Liver (tissue), 10 donors: ENCODE measurements at places on chromosomes 3 and 15. TPM values are rescaled to one million over a fixed set of nuclear protein-coding genes. Genes with fewer than 3 reads are reported as not detected.
A peak's percentile ranks its signal among the peaks of the same experiment; 100 is the strongest.

DNA sequence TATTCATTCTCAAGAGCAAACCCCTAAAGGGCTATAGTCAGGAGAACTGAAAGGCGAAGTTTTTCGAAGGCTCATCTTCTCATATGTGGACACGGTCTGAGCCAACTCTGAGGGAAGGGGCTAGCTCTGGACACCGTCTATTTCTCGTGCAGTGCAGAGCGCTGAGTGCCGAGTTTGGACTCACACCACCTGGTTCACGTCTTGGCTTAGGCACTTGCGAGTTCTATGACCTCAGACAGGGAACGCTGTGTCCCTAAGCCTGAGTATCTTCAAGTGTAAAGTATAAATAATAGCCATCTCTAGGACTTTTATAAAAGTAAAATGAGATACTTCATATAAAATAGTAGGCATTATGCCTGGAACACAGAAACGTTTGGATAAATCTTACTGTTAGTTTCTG lies 223.7 kb downstream of the FMN1 start:
- no peak for DNase-seq

DNA sequence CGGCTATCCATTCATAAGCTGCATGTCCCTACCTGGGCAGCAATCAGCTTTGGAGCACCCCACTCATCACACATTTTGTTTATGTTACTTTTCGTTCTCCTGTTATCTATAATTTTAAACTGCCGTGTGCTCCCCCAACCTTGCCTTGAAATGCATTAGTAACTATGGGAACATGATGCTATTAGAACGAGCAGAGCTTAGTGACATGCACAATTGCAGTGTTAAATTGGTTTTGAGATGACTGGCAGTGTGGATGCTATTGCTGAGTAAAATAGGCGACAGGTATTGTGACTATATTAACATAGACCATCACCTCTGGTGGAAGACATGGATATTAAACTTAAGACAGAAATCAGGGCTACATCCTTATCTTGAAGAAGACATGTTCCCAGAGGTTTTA lies 191.6 kb downstream of the KCNAB1 start:
- DNase-seq = no peak

GNAT1 gene
- total RNA-seq = not detected

IDH3A gene
- total RNA-seq = 51.7 TPM

DNA sequence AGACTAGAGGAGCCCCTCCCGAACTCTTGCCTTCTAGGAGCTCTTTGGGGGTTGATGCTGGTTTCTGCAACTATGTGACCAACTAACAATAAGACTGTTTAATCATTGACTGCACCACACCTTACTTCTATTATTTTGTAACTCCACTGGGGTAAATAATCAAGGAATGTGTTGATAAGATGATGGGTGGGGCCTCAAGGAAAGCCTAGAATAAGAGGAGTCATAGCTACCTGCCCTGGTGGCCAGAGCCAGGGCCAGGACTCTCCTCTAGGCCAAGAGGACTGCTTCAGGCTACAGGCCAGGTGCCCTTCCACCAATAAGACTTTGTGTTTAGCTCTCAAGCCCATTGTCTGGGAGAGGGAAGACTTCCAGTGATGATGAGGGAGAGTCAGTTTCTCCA lies 41.2 kb upstream of the PIAS1 start:
- no peak for DNase-seq

GRCh38 chr3:171113716-171114115 lies 87.2 kb upstream of the SLC2A2 start:
- DNase-seq = no peak

GOLGA8T gene
- 0.19 TPM for total RNA-seq

DNA sequence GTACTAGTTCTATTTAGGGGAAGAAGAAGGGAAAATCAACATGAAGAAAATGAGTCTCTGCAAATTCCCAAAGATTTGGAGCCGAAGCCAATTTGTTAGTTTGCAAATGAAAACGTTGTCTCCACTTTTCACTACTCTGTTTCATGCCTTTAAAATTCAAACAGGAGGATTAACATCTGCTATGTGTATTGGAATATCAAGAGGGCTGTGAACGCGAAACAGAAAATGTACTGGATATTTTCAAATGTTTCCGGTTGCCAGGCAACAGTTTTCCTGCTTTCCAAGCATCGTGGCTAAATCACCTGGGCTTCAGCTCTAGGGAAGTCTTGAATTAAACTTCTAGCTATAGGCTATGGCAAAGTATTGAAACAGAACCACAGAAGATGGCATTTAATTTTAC lies 172.8 kb downstream of the KCNMB2 start:
- no peak for DNase-seq

DNA sequence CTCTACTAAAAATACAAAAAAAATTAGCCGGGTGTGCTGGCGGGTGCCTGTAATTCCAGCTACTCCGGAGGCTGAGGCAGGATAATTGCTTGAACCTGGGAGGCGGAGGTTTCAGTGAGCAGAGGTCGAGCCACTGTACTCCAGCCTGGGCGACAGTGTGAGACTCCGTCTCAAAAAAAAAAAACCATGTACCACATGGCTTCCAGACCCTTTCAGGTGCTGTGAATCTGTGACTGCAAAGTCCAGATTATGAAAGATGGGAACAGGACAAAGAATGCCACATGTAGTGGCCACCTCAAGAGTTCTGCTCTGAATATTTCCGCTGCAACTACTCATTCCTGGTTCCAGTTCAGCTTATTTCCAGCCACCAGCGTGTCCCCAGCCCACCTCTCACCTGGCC lies 8.4 kb upstream of the DCAF1 start:
- no peak for DNase-seq

DNA sequence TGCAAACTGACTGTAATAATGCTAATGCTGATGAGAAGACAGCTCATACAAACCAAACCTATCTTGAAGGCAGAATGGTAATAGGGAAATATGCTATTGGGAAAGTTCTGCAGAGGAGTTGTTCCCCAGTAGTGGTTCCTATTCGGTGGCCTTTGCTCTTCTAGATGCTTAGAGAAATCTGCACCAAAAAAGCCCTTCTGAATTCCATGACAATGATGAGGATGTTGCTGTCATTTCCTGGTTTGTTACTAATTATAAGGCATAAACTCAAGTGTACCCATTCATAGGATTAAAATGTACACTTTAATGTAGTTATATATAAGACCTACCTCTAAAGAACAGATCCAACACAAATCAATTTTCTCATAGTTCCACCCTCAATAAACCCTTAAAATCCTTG lies 30.1 kb downstream of the TOMM70 start:
- DNase-seq = no peak

DNA sequence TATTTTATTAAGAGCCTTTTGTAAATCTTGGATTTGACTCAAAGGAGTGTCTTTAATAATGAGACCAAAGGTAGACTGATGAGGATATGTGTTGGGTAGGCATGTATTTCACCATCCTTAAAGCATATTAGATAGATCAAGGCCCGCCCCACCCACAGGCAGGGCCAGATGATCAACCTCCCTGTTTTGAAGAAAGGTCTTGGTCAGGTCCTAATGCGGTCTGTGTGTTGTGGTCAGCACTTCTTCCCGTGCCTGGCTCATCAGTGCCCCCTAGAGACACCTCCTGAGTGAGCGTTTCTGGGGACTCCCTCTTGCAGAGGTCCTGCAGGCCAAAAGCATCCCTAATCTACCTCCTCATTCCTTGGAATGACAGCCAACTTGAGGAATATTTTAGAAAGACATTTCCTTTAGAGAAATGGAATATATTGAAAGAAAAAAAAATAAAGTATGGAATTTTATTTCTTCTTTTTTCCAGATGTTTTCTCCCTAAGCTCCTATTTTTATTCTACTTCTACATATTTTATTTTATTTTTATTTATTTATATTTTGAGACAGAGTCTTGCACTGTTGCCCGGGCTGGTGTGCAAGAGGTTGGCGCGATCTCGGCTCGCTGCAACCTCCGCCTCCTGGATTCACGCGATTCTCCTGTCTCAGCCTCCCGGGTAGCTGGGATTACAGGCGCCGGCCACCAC lies 6.0 kb downstream of the TM4SF4 start:
- DNase-seq = peak; percentile 73

CSPG4 gene
- total RNA-seq = 1.2 TPM

GRCh38 chr15:29208836-29209235 lies 60.8 kb downstream of the NSMCE3 start:
- no peak for DNase-seq

PIERCE2 gene
- total RNA-seq = 0.23 TPM

GRCh38 chr3:154250291-154250690 lies 74.0 kb downstream of the DHX36 start:
- no peak for DNase-seq

DNA sequence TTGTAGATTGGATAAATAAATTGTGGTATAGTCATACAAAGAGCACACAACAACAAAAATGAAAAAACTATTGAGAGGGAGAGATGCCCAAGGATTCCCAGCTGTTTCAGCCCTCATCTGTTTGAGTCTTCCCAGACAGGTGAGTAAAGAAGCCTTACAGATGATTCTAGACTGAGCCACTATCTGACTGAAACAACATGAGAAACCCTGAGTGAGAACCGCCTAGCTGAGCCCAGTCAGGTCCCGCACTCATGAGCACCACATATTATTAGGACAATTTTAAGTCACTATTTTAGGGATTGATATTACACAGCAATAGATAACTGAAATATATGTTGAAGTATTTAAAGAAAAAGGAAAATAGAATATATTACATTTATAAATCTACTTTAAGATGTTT lies 19.0 kb downstream of the POPDC2 start:
- DNase-seq = no peak

DNA sequence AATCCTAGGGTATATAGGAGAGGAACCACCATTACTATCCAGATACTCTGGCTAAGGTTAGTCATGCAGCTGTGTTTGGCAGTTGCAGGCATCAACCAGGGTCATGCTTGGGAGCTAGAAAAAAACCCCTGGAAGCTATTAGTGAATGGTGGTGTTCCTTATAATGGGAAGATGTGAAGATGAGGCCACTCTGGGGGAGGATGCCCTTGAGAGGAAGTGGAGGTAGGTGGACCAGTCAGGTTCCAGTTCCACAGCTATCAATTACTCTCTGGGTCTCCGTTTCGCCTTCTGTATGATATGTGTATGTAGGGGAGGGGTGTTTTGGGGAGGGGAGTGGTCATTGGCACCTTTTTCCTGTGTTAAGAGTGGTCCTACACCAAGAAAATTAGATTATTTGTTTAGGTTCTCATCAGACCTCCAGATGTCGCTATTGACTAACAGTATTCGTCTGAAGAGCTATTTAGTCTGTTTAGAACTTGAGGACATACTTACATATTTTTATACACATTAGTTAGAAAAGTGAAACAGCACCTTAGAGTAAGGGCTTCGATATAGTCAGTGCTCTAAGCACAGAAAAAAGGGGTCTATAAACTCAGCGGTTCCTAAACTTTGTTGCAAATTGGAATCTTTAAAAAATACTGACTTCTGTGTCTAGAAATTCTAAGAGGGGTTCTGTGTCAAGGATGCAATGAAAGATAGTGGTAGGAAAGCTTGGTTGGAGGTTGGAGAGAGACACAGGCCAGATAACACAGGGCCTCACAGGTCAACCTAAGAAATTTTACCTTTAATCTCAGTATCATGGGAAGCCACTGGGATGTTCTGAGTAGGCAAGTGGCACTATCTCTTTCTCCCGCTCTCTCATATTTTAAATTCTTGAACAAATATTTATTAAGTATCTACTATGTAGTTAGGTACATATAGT lies 9.1 kb upstream of the HPS3 start:
- no peak for DNase-seq

DNA sequence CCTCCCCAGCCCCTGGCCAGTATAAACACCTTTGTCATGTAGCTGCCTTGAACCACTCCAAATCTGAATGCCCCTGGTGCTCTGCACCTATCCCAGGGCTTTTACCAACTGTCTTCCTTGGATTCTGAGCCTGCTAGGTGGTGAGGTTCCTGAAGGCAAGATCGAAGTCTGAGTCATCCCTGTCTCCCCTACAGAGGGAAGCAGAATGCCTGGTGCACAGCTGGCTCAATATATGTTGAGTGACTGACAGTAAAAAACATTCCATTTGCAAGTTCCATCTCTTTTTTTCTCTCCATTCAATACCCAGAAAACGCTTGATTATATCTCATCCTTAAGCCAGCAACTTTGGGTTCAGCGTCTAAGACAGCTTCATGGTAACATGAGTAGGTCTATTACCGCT lies 24.7 kb downstream of the SLC24A1 start:
- no peak for DNase-seq

CSTA gene
- total RNA-seq = 6.6 TPM

SPATA12 gene
- not detected for total RNA-seq

- DNase-seq = no peak
These were observed 396.6 kb upstream of the TMCO5A start for GRCh38 chr15:37537802-37538201.

DNA sequence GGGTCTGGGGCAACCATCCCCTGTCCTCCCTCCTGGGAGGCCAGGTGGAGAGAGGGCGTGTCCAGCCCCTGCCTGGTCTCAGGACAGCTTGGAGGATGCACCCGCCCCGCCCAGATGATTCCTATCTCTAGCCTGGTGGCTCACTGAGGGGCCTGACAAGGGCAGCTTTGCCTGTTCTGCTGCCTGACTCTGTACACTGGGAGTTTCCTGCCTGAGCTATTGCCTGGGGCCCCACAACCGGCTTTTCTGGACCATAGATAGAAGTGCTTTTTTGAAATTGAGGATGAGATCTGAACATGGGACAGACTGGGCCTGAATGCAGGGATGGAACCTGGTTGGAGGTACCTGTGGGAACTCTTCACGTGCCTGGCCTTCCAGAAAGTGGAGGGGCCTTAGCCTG lies 751 bp upstream of the PLA2G4E start:
- no peak for DNase-seq

GRCh38 chr3:133452641-133453319 lies 52.9 kb downstream of the BFSP2 start:
- no peak for DNase-seq

DNA sequence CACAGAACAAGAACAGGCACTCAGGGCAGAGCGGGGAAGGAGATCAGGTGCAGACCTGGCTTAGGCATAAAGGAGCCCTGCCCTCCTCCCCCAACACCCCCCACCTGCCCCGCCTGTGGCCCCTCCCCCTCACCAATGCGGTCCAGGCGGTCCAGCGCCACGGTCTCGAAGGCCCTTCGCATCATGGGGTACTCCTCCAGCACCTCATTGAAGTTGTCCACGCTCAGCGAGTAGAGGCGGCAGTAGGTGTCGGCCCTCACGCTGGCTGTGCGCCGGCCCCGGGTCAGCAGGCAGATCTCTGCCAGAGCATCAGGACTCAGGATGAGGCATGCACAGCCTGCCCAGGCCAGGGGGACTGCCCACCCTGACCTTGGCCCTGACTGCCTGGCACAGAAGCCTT lies 44.8 kb downstream of the HCN4 start:
- no peak for DNase-seq

DNA sequence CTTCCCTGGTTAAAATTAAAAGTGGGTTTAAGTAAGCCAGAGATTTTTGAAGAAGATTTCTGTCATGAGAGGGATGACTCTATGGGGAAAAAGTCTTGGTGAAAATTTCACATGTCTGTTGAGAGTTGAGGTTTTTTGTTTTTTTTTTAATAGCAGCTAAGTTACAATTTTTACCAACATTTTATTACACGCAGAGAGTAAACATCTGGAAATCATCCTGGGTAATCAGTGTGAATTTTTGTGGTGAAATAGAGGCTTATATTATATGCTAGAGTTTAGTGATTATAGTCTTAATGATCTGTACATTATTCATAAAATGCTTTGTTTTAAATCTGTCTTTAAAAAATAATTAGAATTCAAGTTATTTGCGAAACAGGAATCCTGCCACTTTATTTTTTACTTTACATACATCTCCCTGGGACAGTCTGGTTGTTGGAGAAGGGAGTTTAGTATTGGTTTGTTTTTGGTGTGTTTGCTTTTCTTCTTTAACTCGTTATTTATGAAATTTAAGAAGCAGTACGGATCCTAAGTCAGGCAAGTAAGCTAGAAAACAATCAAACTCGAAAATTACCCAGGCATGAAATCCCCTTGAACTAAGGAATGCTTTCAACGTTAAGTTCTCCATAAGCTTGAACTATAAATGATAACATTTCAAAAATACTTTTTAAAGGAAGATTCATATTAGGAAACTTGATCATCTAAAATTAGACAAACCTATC lies 143.4 kb upstream of the TSC22D2 start:
- no peak for DNase-seq
